ENCODE measurements at places on chromosomes 2 and 18.

DNA sequence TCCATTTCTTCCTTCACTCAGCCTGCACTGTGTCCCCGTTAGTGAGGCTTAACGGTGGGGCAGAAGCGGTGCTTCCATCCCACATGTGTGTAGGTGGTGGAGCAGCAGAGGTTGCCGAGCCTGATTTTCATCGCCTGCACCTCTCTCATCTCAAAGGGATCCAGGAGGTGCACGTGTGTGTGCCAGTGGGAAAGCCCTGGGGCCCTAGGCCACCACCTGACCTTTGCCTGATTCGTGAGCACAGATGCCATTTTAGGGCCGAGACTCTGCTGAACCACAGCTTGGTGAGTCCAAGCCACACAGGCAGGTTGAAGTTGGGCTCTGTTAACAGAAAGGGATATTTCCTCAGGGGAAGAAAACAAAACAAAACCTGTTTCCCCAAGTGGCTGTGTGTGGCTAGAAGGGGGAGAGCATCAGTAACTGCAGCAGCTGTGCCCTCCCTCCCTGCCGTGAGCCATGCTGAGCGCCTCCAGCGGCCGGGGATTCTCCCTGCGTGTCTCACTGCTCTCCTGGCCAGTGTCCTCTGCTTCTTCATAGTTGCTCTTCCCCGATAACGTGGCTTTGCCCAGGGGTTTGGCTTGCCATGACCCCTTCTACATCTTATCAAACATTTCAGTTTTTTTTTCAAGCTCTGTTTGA lies 81.5 kb downstream of the MAPRE2 start:
- no peak for DNase-seq

- no peak for DNase-seq
Measured at GRCh38 chr18:47870605-47871004, 59.9 kb downstream of the SMAD2 start.

DNA sequence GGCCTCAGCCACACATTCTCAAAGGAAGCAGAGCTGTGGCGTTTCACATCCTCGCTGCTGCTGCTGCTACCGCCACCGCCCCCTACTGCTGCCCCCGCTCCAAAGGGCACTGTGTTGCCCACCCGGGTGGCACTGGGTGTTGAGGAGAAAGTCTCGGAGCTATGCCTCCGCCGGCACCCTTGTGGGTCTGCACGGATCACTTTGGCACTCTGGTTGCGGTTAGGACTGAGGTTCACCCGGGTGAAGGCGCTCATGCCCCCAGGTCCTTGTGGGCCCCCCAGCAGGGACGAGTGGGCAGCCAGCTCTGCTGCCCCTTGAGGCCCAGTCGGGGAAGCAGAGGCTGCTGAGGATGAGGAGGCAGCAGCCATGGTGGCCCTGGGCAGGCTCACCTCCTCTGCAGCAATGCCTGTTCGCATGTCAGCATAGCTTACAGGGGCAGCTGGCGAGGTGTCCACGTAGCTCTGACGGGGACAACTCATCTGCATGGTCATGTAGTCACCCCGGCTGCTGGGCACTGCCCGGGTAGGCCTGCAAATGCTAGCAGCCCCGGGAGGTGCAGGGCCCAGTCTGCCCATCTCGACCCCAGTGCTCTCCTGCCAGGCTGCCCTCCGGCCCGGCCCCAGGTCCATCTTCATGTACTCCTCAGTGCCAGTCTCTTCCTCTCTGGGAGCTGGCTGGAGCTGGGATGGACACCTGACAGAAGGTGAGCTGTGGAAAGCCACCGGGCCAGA lies 4.2 kb downstream of the IRS1 start:
- DNase-seq: no peak

DNA sequence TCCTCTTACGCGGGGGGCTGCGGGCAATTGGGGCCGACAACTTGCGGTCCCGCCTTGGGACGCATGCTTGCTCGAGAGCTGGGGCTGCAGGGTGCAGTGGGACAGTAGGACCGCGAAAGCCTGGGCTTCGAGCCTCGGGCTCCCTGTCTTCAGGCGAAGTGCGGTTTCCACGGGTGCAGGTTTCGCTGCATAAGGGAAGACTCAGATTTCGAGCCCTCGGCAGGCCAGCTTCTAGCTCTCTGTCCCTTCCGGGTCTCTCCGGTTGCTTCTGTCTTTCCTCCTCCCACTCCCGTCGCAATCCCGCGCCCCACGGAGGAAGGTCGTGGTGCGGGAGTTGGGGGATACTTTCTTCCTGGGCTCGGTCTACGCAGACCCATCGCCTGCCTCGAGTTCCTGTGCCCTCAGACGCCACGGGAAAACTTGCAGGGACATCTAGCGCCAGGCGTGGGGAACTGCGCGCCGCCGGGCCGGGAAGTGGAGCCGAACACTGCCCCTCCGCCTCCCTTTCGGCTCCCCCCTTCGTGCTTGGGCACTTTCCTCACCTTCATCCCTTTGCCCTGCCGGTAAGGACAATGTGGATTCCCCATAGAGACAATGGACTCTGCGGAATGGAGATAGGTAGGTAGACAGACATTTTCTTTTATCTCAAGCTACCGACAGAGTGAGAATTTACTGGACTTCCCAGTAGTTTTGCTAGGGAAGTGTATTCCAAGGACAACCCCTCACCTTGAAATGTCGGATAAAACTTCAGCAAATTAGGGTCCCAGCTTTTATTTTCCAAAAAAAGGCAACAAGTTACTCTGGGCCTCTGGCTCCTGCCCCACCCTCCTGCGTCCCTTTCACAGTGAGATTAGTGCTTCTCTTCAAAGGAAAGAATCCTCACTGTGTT lies 4.2 kb upstream of the HOXD13 start:
- DNase-seq: no peak

DNA sequence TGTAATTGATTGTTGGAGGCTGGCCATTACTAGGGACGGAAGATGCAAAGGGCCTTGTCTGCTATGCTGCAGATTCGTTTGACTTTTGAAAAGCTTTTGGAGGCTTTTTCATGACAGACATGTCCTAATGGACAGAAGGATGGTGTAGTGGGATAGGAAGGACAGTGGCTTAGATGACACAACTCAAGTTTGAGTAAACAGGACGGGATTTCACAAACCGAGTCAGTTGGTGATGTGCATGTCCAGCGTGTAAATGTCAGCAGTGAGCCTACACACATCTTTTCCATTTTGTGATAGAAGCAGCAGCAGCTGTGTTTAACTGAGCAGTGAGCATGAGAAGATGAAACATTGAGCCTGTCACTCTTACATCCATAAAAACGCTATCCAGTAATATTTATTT lies 76.0 kb downstream of the NCK2 start:
- DNase-seq: no peak

- DNase-seq: no peak
Measured at GRCh38 chr18:77366067-77366719, 116.5 kb downstream of the GALR1 start.

Data from cerebellar nuclear complex (tissue), 1 donor.